ENCODE measurements at places on chromosomes 12 and 14. TPM values are rescaled to one million over a fixed set of nuclear protein-coding genes. Genes with fewer than 3 reads are reported as not detected.

SYT1 gene
- total RNA-seq: not detected

SUDS3 gene
- 55.0 TPM for total RNA-seq

GRCh38 chr14:96623676-96624484 lies 121.7 kb downstream of the PAPOLA start:
- DNase-seq: no peak

- DNase-seq: no peak
These were observed 780.6 kb upstream of the FLRT2 start for GRCh38 chr14:84749191-84749955.

DNA sequence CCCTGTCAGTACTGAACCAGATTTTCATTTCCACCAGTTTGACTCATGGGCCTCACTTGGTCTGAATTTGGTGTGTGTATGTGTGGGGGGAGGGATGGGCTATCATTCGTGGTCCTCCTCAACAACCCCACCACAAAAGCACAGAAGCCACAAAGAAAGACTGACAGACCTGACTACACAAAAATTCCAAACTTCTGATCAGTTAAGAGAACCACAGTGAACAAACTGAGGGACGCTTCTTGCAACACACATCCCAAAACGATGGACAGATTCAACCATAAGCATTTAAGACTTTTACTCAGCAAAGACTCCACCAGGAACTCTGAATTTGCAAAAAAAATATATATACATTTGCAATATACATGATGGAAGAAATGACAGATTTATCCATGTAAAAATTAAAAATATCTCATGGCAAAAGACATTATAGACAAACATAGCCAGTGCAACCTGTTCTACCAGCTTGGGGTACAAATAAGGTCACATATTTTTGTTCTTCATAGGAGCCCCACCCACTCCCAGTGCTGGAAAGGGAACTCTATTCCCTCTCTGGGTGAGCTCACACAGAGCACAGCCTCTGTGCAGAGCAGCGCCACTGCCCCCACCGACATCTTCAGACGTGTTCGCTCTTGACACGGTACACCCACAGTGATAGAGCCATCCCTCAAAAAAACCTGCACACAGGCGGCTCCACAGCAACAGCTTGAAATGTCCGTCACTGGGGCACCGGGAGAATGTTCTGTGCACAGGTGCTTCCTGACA lies 49.7 kb downstream of the JAG2 start:
- DNase-seq: no peak

DNA sequence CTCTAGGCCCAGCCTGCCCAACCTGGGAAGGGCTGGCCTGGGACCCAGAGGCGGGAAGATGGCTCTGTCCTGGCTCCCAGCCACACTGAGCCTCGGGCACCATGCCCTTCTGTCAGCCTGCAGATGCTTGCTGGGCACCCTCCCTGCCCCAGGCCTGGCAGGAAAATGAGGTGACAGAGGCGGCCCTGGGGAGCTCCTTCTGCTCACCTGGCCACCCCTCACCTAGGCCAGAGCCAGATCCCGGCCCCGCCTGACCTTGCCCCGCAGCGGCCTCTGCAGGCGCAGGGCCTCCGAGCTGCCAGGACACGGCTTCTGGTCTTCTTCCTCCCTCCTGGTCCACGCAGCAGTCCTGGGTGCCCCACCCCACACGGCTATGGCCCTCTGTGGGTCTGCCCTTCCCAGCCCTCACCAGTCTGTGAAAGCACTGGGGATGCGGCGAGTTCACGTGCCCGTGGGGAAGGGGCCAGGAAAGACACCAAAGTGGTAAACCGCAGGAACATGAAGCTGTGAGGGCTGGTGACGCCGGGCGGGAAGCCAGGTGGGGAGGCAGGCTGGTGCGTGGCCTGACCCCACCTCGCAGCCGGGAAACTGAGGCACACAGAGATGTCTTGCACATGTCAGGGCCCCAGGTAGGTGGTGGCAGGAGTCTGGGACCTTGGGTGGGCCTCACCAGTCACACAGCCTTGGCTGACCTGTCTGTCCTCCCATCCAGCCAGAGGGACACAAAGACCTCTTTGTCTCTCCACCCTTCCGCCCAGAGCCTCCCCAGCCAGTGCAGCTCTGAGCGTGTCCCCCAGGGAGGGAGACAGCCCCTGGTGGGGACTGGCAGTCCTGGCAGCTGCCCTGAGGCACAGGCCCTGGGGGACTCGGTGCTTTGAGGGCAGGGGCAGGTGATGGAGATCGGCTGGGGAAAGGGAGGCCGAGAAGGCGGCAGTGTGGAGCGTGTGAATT lies 12.8 kb downstream of the BAG5 start:
- DNase-seq: no peak

- DNase-seq: no peak
These were observed 219.8 kb downstream of the RPS29 start for GRCh38 chr14:49366416-49366815.

SRRM4 gene
- total RNA-seq: not detected

LRFN5 gene
- total RNA-seq: not detected

DNA sequence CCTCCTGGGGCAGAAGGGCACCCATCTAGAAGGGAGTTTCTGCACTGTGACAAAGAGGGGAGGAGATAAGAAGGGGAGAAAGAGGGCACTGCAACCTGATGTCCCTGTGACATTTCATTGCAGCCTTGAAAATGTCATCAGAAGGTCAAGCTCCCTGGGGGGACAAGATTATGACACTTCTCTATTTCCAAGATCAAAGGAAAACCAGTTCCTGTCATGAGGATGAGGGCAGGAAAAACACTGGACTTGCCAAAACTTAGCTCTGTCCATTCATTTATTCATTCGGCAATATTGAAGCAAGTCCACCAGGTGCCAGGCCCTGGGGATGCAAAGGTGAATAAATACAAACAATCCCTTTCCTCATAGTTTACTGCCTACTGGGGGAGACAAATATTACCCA lies 138.4 kb upstream of the CDKN3 start:
- no peak for DNase-seq

All from Karpas-422 (cell line).